ENCODE measurements at places on chromosomes 13 and 19. TPM values are rescaled to one million over a fixed set of nuclear protein-coding genes. Genes with fewer than 3 reads are reported as not detected.

Gene LILRB5
- total RNA-seq = 1.5 TPM

- no peak for DNase-seq
Observed at GRCh38 chr13:85332615-85333014, 466.6 kb downstream of the SLITRK6 start.

GRCh38 chr13:83895994-83896580, 13.8 kb upstream of the SLITRK1 start:
- DNase-seq = no peak

Gene FLT3
- total RNA-seq = 2.4 TPM

DNA sequence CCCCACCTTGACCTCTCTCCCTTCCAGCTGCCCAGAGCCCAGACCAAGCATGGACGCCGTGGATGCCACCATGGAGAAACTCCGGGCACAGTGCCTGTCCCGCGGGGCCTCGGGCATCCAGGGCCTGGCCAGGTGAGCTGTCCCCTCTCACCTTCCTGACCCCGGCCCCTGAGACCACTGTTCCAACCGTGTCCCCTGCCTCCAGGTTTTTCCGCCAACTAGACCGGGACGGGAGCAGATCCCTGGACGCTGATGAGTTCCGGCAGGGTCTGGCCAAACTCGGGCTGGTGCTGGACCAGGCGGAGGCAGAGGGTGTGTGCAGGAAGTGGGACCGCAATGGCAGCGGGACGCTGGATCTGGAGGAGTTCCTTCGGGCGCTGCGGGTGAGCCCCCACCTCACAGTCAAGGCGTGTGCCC, 312 bp downstream of the CAPS start:
- no peak for DNase-seq

DNA sequence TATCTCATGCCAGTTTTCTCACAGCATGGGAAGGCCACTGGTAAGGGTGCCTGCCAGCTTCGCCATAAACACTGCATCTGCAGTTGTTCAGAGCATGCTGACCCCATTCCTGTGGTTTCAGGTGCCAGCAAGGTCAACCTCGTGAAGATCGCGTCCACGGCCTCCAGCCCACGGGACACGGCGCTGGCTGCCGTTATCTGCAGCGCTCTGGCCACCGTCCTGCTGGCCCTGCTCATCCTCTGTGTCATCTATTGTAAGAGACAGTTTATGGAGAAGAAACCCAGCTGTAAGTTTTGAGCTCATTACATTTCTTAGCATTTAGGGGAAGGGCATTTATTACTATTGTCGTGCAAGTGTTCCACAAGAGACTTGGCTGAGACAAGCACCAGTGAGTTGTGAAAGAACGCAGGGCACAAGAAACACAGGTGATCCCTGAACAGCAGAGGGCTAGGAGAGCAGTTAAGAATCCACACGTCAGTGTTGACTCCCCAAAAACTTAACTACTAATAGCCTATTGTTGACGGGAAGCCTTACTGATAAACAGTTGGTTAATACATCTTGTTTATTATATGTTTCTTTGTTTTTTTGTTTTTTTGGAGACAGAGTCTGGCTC, 88.8 kb downstream of the TNFRSF19 start:
- DNase-seq = no peak

GRCh38 chr13:75787249-75787928, 151.3 kb downstream of the LMO7 start:
- DNase-seq = no peak

DNA sequence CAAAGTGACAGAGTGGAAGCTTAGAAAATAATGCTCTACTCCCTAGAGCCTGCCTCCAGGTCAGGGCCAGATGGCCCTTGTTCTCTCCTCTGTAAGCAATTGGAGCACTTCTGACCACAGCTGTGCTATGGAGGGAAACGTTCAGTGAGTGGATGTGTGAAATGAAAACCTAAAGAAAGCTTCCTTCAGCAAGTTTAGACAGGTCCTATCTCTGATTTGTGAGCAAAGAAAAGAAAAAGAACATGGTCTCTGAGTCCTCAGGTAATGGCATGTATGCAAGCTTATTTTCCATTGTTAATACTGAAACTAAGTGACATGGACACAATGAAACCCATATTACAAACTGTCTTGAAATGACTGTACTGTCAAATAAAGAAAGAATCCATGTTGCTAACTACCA, 1486.8 kb downstream of the EFNB2 start:
- no peak for DNase-seq

GRCh38 chr13:75312884-75313520, 169.0 kb downstream of the TBC1D4 start:
- no peak for DNase-seq

Gene CLEC17A
- 0.14 TPM for total RNA-seq

Gene OSCAR
- total RNA-seq = 0.23 TPM

DNA sequence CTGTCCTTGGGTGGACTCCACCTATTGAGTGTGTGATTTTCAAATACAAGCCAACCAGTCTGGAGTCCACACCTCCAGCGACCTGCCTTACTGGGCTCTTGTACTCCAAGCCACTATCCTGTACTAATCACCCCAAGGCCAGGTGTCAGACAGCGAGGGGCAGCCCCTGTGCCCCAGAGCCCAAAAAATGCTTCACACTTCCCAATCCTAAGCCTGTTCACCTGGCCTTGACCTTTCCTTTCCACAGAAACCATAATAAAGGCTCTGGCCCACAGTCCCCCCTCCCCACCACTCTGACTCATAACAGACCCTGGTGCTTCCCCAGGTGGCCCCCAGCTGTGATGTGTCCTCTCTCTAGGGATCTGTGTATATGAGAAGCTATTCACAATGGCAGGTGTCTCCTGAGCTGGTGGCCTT, 3.9 kb downstream of the CD209 start:
- DNase-seq = no peak

Gene CGB1
- total RNA-seq = not detected

DNA sequence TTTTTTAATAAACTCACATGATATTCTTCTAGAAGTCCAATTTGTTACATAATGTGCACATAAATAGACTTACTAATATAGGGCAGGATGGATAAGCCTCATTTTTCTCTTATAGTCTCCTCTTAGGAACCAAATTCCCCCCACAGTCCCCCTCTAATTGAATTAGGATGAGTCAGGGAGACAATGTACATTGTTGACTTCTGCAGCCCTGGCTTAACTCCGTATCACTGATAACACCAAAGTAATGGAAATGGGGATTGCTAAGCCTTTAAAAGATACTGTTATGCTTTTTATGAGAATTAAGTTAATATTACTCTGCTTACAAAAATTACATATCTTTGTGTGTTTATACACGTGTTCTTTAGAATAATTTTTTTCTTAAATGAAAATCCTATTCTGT, 5.1 kb upstream of the PCDH9 start:
- DNase-seq = no peak

- no peak for DNase-seq
Observed at GRCh38 chr13:57302604-57303003, 135.6 kb downstream of the PRR20E start.

GRCh38 chr19:1244693-1245451, 3.3 kb downstream of the ATP5F1D start:
- DNase-seq = peak; percentile 56

DNA sequence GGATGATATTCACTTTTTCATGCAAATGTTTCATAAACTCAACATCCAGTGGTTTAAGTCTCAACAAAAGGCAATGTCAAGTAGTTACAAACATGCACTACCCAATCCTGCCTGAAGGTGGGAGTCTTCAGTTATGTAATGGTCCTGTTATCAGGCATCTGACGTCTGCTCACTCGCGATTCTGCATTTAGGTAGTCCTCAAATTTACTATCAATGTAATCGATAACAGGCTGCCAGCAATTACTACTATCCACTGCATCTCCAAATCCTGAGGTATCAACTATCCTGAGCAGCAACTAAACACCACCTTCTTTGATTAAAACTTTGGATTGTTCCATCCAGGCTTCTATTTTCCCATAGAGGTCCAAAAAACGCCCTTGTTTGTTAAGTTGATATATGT, 51.2 kb downstream of the NLRP12 start:
- DNase-seq = peak; percentile 65

Gene MEF2B
- total RNA-seq = not detected

DNA sequence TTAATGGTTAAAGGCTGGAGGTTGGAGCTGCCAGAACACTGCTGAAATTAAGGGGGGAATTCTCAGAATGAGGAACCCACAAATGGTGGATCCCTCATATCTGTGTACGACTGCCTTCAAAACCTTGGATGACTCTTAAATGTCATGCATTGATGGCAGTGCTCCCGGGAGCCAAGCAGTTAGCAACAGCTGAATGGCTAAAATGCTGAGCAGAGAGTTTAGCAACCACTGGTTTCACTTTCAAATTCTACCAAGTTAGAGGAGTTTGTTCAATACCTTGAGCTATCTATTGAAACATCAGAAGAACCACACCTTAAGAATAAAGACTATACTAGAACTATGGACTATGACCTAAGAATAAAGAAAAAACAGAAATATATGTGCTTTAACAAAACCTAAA, 41.4 kb downstream of the UQCRFS1 start:
- no peak for DNase-seq

- no peak for DNase-seq
Observed at GRCh38 chr13:36815062-36815461, 4.0 kb upstream of the RFXAP start.

DNA sequence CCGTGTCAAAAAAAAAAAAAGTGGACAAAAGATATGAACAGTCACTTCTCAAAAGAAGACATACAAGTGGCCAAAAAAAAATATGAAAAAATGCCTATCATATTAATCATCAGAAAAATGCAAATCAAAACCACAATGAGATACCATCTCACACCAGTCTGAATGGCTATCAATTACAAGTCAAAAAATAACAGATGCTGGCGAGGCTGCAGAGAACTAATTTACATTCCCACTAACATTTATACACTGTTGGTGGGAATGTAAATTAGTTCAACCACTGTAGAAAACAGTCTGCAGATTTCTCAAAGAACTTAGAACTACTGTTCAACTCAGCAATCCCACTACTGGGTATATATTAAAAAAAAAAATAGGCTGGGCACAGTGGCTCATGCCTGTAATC, 26.5 kb upstream of the FOXO1 start:
- no peak for DNase-seq

Gene NBEA
- 13.6 TPM for total RNA-seq

Gene PCDH17
- 13.7 TPM for total RNA-seq

DNA sequence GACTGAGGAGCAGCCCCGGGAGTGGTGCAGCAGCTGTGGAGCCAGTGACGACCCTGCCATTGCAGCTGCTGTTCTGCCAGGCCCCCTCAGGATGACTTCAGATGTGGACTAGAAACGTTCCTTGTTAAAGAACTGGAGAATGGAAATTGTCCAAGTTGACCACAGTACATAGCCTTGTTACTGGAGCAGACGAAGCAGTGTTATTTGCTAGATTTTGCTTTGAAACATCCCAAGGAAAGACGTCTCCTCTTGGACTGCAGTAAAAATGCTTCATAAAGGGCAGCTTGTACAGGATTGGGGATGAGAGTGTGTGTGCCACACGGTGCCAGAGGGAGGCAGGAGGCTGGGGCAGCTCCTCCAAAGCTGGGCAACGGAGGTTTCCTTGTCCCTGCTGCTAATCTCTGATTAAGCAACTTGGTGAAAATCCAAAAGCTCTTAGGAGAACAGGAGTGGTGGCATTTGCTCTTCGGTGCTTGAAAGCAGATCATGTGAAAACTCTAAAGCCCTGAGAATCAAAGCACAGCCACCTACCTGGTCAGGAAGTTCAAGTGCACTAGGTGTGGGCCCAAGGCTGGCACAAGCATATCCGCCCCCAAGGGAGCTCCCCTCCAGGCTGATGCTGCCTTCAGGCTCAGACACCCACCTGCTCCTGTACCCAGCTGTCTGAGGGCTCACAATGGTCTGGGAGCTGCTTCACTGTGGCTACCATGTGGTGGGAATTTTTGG, 34.5 kb downstream of the SHISA2 start:
- DNase-seq = no peak

DNA sequence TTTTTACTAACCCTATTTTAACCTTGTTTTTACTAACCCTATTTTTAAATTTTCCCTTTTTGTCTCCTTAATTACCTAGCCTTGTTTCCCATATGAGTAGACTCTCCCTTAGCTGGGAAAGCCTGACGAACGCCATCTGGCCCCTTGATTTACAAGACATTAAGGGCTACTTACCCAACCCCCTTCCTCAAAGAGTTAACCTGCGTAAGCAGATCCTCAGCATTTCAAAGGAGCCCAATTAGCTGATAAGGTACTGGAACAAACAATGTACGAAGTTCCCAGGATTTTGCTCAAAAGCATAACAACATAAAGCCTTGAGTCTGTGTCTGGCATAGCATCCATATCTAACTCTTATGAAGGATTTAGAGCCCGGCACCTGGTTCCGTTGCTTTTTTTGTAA, 4.7 kb upstream of the MVB12A start:
- DNase-seq = no peak

DNA sequence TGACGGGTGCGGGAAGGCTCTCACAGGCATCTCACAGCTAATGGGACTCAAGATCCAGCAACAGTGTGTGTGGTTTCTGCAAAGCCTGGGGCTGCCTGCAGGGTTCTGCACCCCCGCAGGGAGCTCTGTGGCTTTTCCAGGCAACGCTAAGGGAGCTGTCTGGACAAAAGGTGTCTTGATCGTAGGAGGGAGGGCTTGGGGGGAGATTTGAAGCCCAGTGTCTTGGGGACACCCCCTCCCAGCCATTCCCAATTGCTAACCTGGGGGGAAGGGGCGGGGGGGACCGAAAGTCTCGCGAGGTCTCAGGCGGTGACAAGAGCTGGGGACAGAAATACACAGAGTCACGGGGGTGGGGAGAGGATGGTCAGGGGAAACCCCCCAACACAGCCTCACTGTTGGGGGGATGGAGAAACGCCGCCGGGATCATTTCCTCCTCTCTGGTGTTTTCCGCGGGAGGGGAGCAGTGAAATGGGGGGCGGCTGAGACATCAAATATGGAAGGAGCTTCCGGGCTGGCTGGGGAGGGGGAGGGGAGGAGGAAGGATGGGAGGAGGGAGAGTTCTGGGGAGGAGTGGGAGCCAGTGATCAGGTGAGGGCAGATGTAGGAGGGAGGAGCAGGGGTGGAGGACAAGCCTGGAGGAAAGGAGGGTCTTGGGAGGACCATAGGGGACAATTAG, 13.3 kb downstream of the KCNC3 start:
- DNase-seq = no peak

Gene TUBA3C
- total RNA-seq = not detected

Gene APOC4
- total RNA-seq = not detected

GRCh38 chr19:1256646-1257474, 8.5 kb downstream of the MIDN start:
- no peak for DNase-seq

DNA sequence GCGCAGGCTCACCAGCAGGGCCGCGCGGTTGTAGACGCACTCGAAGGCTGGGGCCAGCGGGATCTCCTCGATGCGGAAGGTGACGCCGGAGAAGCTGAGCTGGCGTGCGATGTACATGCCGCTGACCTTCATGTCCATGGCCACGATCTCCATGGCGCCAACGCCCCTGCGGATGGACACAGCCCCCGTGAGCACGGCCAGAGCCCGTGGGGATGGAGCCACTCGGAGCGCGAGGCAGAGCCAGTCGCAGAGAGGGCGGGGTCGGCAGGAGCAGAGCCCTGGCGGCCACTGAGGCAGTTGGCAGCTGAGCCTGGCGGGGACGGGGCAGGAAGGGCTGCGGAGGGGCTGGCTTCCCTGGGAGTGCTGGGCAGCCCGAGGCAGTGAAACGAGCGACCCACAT, 15.2 kb downstream of the GPX4 start:
- no peak for DNase-seq

All from prostate gland (tissue), 2 donors.